Activated gamma-delta T cell treated with anti-CD3 and anti-CD28 coated beads, Interleukin-2, amount 50 U/mL, for 16 hours (primary cell): ENCODE measurements at places on chromosomes 4 and X.

GRCh38 chr4:20217951-20218350 lies 33.8 kb upstream of the SLIT2 start:
- no peak for DNase-seq

- DNase-seq, result no peak
Observed at GRCh38 chrX:56986138-56986537, 9.2 kb downstream of the SPIN3 start.

DNA sequence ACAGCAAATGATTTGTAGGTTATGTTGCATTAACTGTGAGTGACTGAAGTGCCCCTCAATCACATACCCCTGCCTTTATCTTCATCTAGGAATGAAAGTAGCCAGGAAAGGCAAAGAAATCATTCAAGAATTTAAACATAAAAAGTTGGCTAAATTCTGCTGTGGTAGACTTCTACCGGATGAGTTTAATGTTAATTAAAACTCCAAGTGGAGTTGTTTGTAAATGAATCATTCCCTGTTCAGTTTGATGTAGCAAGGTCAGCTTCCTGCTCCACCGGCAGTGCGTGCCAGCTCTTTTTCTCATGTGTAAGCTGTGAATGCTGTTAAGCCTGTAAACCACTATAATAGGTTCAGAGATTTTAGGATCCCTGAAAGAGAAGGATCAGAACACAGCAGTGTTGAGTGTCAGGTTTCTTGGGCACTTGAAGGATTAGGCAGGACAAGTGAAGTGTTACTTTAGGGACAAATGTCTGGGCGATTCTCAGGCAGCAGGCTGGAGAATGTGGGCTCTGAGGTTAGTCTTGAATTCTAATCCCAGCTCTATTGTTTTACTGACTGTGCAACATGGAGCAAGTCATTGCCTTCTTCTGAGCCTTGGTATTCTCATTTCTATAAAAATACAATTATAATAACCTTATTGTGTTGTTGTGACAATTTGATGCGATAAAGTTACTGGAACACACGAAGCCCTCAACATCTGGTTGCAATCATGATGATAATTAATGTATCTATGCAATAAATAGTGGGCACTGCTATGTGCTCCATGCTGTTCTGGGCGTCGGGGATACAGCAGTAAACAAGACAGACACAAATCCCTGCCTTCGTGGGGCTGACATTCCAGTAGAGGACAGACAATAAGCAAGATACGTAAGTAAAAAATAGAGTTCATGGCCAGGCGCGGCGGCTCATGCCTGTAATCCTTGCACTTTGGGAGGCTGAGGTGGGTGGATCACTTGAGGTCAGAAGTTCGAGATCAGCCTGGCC lies 112.0 kb downstream of the SHROOM3 start:
- DNase-seq, result no peak

GRCh38 chr4:99655308-99656081 lies 2.1 kb downstream of the C4orf54 start:
- no peak for DNase-seq

GRCh38 chr4:26139310-26139924 lies 181.4 kb upstream of the RBPJ start:
- DNase-seq, result no peak

GRCh38 chrX:118364261-118364660 lies 18.4 kb downstream of the WDR44 start:
- DNase-seq, result no peak

DNA sequence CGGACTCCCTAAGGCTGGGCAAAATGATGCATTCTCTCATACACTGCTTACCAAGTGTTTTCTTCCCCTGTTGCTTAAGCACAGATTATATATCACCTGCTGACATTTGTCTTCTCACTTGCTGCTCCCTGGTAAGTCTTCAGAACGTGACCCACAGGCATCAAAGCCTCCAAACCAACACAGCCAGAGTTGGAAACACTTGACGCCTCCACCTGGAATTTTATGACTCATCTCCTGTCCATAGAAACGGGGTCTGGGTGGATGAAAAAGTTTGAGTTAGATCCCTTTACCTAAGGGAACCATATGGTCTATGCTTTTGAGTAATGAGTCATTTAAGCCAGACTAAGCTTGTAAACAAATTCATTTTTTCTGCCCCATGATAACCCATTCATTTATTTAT lies 251.6 kb downstream of the USP46 start:
- DNase-seq, result no peak

DNA sequence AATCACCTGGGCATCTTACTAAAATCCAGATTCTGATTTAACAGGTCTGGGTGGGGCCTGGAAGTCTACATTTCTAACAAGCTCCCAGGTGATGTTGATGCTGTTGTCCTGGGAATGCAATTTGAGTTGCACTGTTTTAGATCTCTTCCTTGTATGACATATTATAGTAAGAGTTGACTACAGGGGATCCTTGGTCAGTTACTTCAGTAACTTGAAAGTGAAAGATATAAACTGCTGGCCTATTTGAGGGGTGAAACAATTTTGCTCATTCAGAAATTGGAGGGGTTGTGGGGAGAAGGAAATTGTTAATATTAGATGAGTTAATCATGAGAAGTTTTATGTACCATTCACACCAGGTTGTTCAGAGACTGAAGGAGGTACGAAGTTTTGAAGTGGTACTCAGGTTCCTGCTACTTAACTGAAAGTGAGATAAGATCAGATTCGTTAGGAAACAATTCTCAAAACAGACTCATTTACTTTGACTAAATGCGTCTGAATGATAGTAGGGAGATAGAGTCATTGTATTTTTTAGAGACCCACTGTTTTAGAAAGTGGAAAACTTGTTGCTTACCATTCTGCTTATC lies 12.5 kb downstream of the SH2D1A start:
- DNase-seq, result no peak

GRCh38 chr4:8198906-8199593 lies at the start of gene SH3TC1:
SH3TC1 (plus strand) TSS chr4:8199290; CDS start chr4:8205195, 5,905 bp downstream.
- DNase-seq, result peak; percentile 35
